ENCODE measurements at places on chromosomes 2 and 18.
A peak's percentile ranks its signal among the peaks of the same experiment; 100 is the strongest.

- peak; percentile 58 for DNase-seq
Measured at GRCh38 chr18:33231474-33232317, 208.8 kb downstream of the CCDC178 start.

- no peak for DNase-seq
Measured at GRCh38 chr2:66170744-66171330, 264.1 kb upstream of the MEIS1 start.

GRCh38 chr2:12978066-12978835 is 261.5 kb downstream of the TRIB2 start:
- no peak for DNase-seq

DNA sequence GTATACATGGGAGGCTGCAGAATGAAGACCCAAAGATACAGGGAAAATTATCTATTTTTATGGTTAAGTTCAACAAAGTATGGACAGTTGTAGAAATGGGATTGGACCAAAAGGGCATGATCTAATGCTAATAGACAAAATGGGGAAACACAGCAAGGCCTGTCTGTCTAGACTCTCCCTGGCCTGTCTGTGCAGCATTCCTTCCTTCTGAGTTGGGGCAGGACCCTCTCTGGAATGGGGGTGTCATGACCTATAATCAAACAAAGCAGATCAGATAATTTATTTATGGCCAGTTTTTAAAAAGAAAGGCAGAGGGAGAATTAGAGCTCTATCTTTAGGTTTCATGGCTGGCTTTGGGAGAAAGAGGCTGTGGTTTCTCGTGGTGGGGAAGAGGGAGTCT is 104.4 kb downstream of the CTIF start:
- DNase-seq: no peak

DNA sequence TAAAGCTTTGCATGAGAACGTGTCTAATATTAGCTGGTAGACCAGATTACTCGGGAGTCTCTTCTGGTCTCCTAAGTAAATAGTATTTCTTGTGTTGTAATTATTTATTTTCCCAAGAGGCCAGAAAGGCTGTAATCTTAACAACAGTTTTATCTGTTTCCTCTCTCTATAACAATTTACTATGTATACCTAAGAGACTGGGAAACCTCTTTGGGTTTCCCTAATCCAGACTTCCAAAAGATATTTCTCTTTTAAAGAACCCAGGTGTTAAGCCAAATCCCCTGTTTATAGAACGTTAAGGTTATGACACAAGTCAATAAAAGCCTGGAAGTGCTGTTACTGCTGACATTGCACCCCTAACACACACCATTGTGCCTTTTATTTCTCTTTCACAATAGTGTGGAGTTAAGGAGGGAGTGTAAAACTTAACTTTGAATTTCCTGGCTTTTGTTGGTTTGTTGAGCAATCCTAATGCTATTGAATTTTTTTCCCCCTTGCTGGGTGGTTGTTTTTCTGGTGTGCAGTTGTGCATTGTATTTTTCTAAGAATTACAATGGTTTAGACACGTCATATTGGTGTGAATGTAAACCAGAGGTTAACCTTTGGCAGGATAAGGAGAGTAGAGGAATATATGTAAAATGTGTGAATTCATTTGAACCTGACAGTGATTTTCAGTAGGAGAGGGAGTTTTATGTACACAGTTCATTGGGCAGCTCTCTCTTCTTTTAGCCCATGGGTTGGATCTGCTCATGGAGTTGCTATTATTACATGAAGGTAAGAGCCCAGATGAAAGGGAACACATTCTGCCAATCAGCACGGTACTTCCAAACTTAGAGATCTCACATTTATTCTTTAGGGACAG is 192.8 kb downstream of the MTX2 start:
- DNase-seq: no peak

GRCh38 chr2:234447963-234448362 is 48.9 kb downstream of the ARL4C start:
- DNase-seq: no peak

DNA sequence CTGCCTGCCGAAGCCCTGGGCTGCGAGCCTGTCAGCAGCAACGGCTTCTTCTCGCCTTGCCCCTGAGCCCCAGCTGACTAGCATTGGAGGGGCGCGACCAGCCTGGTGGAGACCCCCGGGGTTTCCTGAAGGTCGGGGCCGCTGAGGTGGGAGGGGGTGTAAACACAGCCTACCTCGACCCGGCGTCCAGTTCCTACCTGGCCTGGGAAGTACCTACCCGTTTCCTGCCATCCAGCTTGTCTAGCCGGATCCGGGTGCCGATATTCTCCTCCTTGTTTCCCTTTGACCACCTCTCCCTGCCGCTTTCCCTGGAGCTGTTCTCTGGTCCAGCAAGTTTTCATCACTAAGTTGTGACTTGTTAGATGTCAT is 511 bp downstream of the MOB4 start:
- DNase-seq: no peak

GRCh38 chr18:21146016-21146415 is 34.4 kb upstream of the ROCK1 start:
- no peak for DNase-seq

GRCh38 chr2:74087696-74088095 is 60.0 kb downstream of the BOLA3 start:
- DNase-seq: no peak

GRCh38 chr2:215906458-215906857 is 106.9 kb downstream of the MREG start:
- DNase-seq: no peak

DNA sequence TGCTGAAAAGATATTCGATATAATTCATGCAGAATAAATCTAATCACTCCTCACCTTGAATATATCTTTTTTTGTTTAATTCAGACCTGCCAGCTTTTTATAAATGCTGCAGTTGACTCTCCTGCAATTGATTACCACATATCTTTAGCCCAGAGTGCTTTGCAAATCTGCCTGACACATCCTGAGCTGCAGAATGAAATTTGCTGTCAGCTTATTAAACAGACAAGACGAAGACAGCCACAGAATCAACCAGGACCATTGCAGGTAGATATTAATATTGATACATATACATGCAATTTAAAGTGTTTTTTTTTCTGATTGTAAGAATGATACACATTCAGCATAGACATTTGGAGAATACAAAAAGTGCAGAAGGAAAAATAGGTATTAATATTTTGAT is 35.6 kb upstream of the DYNC2LI1 start:
- DNase-seq: no peak

DNA sequence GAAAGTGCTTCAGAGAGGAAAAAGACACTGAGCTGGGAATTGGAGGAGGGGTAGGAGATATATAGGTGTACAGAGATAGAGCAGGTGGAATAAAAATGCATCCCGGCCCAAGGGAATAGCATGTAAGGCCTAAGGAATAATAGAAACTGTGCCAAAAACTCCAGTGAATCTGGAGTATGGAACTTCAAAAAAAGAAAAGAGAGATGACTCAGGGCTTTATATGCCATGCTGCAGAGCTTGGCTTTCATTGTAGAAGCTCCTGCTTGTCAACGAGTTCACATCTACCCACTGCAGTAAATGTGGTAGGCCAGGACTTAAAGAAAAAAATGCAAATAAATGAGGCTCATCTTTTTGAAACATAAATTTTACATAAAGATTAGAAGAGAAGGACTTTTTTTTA is 131.8 kb downstream of the MREG start:
- no peak for DNase-seq

DNA sequence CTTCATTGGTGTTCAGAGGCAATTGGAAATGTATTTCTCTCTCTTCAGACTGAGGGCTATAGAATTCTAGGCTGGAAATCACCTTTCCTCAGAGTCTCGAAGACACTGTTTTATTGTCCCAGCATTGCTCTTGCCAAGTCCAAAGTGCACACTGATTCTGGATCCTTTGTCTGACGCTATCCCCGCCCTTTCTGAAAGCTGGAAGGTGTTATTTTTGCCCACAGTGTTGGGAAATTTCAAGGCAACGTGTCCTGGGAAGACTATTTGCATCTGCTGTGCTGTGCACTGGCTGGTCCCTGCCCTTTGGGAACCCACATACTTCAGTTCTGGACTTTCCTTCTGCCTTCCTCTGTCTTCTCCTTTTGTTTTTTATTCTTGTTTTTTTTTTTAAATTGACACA is 190.8 kb downstream of the SH3BP4 start:
- DNase-seq: no peak

GRCh38 chr18:78092901-78093300 is 843.3 kb downstream of the GALR1 start:
- no peak for DNase-seq

- DNase-seq: no peak
Measured at GRCh38 chr18:23629444-23629946, 33.2 kb downstream of the ANKRD29 start.

- no peak for DNase-seq
Measured at GRCh38 chr2:199470672-199471442, 13.1 kb upstream of the SATB2 start.

GRCh38 chr2:149857344-149857743 is 269.8 kb upstream of the MMADHC start:
- no peak for DNase-seq

- DNase-seq: no peak
Measured at GRCh38 chr2:43300781-43301583, 74.6 kb upstream of the ZFP36L2 start.

DNA sequence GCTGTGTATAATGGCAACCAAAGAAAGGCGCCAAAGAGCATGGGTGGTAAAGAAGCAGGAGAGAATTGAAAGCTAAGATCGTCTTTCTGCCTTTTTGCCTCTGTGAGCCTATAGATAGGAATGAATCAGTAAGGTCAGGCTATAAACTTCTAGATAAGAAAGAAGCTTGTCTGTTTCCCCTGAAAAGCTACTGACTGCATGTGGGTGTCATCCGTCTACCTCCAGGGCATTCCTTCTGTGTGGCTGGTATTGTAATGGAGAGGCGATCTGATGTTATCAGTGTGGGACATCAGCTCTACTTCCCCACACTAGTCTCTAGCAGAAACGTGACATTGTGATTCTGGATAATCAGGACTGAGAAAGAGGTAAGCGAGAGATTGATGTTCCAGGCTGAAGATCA is 63.4 kb upstream of the PLA2R1 start:
- DNase-seq: no peak

DNA sequence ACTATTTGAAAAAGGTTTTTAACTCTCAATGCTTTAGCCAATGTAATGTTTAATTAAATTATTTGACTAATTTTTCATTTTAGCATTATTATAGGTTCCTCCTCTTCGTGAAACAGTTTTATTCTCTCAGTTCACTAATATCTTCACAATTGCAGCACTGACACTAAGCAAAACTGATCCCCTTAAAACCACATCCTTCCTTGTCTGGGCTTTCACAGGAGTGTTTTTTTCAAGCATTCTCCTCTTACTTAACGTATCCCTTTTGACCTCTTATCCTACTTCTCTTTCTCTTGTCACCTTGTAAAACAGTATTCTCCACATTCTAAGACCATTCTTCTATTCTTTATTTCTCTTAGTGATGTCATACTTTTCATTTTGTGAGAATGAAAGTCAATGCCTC is 112.8 kb downstream of the DSC3 start:
- no peak for DNase-seq

- no peak for DNase-seq
Measured at GRCh38 chr2:134377730-134378129, 123.9 kb downstream of the MGAT5 start.

DNA sequence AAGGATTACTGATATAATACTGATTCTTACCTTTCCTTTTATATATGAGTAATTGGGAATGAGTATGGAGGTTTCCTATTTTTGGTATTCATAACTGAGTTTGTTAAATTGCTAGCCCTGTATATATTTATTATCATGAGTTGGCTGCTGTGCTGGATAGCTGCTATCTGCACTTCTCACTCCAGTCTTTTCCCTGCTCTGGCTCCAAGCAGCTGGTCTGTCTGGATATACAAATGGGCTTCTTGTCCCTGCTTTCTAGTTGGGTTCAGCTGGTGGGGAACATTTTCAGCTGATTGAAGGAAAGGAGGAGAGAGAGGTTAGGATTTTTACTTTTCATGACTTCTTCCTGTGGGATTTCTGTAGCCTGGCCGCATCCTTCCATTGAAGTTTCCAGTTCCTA is 41.2 kb downstream of the AGFG1 start:
- DNase-seq: no peak

DNA sequence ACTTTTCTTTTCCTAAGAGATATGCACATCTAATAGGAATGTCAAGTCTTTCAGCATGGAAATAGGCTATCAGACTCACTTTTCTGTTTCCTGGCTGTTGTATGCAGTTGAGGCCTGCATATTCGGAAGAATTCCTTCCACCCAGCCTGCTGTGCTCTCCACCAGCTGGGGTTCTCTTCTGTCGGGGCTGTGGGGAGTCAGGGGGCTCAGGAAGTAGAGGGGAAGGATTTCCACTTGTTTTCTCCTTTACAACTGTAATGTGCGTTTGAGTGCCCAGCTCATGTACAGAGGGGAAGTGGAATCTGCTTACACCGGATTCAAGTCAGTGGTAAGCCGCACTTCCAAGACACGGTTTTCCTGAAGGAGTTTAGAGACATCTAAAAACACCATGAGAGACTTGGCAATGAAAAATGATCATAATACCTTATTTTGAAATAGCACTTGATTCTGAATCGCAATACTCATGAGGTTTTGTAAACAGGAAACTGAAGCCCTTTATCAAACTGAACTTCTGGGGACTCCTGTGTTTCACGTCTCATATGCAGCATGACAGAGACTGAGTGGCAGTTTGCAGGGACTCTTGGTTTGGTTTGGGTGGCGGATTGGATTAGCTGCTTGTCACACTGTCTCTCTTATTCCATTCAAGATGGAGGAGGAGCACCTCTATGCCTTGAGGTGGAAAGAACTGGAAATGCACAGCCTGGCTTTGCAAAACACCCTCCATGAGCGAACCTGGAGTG is 90.4 kb downstream of the MTCL1 start:
- DNase-seq: no peak

DNA sequence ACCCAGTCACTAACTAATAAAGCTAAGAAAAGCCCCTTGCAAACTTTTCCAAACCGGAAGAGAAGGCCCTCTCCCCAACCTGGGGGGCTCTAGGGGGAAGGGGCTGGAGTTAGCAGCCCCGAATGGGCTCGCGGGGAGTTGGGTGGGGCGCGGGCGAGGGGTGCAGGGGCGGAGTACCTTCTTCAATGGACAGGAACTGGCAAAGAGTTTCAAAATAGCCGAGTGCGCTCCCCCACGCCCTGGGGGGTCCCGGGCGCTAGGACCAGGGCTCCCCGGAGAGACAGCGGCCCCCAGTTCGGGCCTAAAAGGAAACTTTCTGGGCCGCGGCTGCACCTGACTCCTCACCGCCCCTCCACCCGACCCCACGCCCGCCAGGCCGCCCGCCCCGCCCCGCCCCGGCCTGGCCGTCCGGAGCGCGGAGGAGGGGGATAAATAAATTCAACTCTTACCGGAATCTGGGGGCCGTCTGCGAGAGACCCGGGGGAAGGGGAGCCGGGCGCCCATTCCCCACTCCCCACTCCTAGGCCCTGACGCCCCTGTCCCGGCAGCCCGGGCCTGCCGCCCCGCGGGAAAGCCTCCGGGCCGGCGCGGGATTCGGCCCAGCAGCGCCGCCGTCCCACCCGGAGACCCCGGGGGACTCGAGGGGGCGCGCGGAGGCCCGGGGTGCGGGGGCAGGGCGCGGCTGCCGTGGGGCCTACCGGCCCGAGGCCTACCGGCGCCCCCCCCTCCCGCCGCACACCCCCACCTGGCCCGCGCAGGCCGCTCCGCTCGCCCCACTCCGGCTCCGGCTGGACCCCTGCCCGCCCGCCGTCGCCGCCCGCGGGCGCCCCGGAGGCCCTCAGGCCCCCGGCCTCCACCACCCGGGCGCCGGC is 868 bp downstream of the INO80D start:
- DNase-seq: no peak
